Activated CD4-positive, alpha-beta T cell treated with anti-CD3 and anti-CD28 coated beads, Interleukin-2, amount 50 U/mL, for 16 hours (primary cell): ENCODE measurements at places on chromosomes 7 and 10.

DNA sequence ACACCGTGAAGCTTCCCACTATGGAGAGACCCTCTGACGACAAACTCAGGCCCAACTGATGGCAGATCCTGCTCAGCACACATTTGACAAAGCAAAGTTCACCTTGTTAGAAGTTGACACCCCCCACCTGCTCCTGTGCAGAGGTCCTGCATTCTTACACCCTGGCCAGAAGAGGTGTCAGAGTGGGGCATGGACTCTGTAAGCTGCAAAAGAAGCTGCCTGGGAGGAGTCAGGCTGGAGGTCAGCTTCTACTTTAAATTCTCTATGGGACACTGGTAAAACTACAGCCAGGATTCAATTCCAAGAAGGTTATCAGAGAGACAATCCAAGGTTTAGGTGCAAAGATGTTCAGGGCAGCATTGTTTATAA lies 20.0 kb upstream of the TNS3 start:
- DNase-seq, result no peak

- DNase-seq, result no peak
Measured at GRCh38 chr10:87987206-87987605, 123.8 kb downstream of the PTEN start.

DNA sequence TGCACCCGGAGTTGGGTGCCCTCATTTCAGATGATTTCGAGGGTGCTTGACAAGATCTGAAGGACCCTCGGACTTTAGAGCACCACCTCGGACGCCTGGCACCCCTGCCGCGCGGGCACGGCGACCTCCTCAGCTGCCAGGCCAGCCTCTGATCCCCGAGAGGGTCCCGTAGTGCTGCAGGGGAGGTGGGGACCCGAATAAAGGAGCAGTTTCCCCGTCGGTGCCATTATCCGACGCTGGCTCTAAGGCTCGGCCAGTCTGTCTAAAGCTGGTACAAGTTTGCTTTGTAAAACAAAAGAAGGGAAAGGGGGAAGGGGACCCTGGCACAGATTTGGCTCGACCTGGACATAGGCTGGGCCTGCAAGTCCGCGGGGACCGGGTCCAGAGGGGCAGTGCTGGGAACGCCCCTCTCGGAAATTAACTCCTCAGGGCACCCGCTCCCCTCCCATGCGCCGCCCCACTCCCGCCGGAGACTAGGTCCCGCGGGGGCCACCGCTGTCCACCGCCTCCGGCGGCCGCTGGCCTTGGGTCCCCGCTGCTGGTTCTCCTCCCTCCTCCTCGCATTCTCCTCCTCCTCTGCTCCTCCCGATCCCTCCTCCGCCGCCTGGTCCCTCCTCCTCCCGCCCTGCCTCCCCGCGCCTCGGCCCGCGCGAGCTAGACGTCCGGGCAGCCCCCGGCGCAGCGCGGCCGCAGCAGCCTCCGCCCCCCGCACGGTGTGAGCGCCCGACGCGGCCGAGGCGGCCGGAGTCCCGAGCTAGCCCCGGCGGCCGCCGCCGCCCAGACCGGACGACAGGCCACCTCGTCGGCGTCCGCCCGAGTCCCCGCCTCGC lies at the start of gene EGFR:
Gene EGFR (plus strand): TSS at position 657 of the 830 bp plus-strand sequence. CDS start 261 bp downstream, outside the sequence.
- DNase-seq, result no peak

DNA sequence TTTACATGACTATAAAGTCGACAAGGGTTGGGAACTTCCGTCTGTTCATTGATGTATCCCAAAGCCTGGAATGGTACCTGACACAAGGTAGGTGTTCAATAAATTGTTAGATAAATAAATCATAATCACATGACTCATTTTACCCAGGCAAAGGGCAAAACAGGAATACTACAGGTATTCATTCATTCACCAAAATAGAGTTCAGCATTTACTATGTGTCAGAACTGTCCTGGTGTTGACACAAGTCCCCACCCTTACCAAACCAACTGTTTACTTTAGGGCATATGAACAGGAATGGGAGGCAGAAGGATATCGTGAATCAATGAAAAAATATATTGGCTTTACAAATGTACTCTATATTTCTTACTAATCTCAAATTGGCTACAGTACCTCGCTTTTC lies 666 bp upstream of the YAE1 start:
- no peak for DNase-seq

- no peak for DNase-seq
Measured at GRCh38 chr10:60414877-60415585, 25.4 kb upstream of the ANK3 start.

DNA sequence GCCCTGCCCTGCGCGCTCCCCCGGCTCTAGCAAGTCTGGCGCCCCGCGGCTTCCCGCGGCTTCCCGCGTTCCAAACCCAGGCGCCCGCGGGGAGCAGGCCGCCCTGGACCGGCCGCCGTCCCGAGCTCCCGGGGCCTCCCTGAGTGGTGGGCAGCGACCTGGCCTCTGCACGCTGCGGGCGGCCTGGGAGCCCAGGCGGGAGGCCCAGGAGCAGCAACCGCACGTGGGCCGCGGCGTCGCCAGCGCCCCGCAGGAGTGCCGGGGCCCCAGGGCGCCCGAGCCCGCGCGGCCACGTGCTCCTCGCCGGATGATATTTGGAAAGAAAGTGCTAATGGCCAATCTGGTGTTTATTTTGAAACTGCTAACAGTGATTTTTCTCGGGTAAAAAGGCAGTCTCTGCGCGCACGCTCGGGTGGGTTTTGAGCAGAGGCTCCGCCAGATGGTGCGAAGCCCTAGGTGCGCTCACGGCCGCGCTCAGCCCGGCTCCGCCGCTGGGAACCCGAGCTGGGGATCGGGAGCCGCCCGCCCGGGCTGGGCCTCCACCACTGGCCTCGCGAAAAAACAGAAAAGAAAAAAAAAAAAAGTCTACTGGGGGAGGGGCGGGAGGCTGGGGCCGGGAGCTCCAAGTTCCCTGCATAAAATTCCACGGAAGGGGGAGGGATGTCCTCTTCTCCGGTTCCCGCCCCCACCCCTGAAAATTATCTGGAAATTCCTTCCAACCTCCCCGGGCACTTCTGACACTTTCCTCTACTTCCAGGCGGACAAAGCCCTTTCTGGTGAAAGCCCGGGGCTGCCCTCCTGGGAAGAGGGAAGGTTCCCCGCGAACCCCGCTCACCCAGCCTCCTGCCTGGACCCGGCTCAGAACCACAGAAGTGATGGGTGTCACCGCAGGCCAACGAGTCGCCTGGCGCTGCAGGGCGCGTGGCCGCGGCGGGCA lies 4.3 kb downstream of the EBF3 start:
- DNase-seq, result no peak

GRCh38 chr7:47991741-47992311 lies 12.4 kb upstream of the HUS1 start:
- peak; percentile 91 for DNase-seq
